ENCODE measurements at places on chromosomes 13 and 19. TPM values are rescaled to one million over a fixed set of nuclear protein-coding genes. Genes with fewer than 3 reads are reported as not detected.
A peak's percentile ranks its signal among the peaks of the same experiment; 100 is the strongest.

GRCh38 chr13:25886438-25887214 is 165.2 kb downstream of the SHISA2 start:
- DNase-seq: peak; percentile 72

DNA sequence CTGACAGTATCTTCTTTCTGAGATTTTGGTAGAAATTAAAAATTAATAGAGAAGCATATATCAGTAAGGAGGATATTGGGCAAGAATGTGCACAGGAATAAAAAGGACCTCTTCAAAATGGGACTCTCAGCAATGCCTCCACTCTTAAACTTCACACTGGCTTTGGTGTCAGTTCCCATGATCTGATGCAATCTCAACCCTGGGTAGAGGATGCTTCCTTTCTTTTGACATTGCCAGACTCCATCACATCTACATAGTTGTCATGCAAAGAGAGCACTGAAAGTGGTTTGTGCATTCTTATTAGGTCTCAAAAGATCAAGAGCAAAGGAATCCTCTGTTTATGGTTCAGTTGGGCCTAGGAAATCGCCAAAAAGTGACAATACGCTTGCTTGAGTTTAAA is 26.3 kb downstream of the STARD13 start:
- no peak for DNase-seq

Gene TMEM238
- 1.2 TPM for total RNA-seq

DNA sequence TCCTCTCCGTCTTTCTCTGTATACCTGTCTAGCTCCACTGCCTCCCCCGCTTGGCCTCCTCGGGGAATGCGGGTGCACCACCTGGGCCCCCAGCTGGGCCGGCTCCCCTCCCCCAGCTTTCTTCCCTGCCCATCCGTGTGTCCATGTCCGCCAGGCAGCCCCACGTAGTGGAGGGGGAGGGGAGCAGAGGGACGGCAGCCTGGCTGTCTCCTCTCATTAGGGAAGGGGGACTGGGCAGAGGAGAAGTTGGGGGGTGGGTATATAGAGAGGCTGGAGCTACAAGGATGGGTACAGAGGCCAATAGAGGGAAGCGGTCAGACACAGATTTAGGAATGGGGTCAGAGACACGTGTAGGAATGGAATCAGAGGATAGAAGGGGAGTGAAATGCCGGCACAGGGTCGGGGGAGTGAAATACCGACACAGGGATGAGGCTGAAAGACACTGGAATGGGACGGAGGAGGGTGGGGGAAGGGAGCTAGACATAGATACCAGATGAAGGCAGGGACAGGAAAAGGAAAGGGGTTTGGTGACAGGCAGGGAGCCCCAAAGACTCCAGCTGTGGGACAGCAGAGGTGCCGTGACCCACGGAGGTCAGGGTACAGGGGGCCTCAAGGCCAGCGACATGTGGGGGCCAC is 2.8 kb downstream of the NECTIN2 start:
- DNase-seq: no peak

Gene KASH5
- not detected for total RNA-seq

DNA sequence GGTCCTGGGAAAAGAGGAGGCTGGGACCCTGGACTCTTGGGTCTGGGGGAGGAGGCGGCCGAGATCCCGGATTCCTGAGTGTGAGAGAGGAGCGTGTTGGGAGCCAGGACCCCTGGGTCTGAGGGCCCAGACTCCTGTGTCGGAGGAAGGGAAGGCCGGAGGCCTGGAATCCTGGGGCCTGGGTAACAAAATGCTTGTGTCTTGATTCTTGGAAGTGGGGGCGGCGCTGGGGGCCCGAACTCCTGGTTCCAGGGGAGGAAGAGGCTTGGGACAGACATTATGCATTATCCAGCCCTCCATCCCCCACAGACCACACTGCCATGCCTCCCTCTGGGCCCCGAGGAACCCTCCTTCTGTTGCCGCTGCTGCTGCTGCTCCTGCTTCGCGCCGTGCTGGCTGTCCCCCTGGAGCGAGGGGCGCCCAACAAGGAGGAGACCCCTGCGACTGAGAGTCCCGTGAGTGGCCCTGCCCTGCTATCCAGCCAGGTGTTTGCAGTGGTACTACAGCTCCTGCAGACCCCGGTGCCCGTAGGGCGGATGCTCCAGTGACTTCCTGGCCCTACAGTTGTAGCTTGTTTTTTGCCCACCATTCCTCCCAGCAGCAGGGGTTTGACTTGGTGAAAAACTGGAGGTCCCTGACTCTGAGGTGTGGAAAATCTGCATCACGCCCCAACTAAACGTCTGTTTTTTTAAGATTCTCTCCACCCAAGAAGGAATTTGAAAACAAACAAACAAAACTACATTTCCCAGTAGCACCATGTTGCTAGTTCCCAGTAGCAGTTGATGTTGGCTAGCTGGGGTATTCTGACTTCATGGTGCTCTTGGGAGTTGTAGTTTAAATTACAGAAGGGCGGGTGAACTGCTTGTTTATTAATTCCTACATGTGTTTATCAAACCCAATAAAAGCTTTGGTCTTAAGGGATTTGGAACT is 630 bp downstream of the NUCB1 start:
- DNase-seq: no peak

- no peak for DNase-seq
Measured at GRCh38 chr19:34577531-34578101, 96.1 kb downstream of the WTIP start.

DNA sequence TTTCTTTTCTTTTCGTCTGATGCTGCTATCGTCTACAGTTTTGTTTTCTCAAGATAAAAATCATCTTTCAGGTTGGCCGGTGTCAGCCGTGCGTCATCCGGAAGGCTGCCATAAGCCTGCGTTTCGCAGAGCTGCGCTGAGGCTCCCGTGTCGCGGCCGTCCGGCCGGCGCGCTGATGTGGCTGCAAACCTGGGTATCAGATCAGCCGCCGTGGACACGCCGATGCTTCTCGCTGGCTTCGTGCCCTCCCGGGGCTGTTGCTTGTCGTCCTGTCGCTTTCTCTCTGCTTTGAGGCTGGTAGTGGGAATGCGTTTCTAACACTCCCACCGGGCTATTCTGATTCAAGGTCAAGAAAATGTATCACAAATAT is 45.9 kb upstream of the TFDP1 start:
- DNase-seq: no peak

Gene INSL3
- not detected for total RNA-seq

DNA sequence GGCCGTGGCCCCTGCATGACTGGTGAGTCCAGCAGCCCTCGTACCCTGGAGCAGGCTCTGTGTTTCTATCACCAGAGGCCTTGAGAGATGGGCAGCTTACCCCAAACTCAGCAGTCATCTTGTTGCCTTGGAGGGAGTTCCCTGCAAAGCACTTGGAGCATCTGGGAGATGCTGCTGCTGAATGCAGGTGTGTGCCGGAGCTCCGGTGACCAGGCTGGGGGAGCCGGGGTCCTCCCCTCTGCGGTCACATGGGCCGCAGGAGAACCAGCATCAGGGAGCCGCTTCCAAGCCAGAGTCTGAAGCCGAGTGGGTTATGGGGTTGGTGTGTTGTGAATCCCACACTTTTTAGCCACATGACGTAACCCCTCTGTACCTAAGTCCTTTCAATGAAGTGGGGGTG is 82.8 kb downstream of the TEX29 start:
- DNase-seq: no peak

- DNase-seq: no peak
Measured at GRCh38 chr13:113897966-113898365, 34.1 kb upstream of the GAS6 start.

Gene GATAD2A
- total RNA-seq: 62.1 TPM

Gene DACH1
- not detected for total RNA-seq

Gene PPP2R1A
- 301 TPM for total RNA-seq

- no peak for DNase-seq
Measured at GRCh38 chr19:47404334-47405196, 14.8 kb downstream of the MEIS3 start.

Gene DLL3
- not detected for total RNA-seq

Gene GPR108
- 62.3 TPM for total RNA-seq

DNA sequence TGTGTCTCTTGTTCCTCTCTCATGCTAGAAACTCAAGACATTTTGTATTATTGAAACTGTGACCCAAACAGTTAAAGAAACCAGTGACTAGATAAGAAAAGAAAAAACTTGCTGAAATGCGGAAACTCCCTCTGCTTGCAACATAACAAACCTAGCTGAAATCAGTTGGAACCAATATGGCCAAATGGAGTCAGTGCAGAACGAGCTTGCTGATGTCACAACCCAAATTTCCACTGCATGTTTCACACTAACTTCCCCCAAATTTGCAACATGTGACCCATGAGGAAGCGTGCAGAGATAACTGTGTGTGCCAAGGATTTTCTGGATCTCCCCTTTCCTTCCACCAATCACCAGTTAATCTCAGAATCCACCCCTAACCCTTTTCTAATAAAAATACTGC is 208.0 kb downstream of the DLEU7 start:
- no peak for DNase-seq

GRCh38 chr13:46106839-46107371 is 2.1 kb upstream of the CPB2 start:
- DNase-seq: no peak

Gene IQCN
- total RNA-seq: 0.69 TPM

Gene SIGLEC10
- not detected for total RNA-seq

DNA sequence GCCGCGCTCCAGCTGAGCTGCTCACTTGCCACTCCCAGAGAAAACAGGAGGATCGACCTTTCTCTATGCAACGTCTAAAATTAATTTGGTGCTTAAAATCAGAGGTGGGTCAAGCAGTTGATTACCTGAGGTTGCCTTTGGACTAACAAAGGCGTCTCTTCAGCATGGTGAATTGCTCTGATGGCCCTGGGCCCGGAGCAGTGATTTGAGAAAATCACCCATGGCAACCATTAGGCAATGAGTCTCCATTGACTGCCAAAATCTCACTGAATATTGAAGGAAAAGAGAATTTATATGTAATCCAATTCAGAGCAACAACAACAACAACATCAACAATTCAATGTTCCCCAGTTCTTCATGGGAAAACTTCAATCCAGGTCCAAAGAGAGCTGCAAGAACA is 61.8 kb downstream of the IRS2 start:
- DNase-seq: no peak

DNA sequence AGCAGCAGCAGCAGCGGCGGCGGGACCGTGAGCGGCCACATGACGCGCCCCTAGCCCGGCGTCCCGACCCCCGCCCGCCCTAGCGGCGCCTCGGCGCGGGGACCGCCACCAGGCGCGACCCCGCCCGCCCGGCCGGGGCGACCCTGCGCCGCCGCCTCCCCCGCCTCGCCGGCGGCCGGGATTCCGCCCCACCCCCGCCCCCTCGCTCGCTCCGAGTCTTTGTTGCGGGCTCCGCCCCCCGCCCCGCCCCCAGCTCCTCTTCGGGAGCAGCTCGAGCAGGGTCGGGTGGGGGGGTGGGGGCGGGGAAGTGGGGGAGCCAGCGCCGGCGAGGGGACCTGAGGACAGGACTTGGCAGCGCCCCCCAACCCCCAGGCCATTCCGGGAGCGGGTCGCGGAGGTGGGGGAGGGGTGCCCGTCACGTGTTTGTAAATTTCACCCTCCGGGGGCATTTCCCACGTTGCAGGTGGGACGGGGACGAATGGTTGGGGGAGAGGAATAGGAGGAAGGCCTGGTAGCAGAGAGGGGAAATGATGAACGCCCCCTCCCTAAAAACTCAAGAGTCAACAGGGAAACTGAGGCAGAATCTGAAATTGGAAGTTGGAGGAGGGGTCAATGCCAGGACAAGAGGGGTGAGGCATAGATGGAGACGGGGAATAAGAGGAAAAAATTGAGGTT is at the start of gene OLFM2:
Gene OLFM2 (minus strand): TSS at position 190 of the 675 bp plus-strand sequence. CDS start 149 bp downstream, at position 41.
- no peak for DNase-seq

GRCh38 chr13:46896341-46897137 is at the start of gene HTR2A:
Gene HTR2A (minus strand): TSS chr13:46897053. CDS start chr13:46895906, 1,147 bp downstream.
- DNase-seq: no peak

Gene OR7D2
- total RNA-seq: not detected

DNA sequence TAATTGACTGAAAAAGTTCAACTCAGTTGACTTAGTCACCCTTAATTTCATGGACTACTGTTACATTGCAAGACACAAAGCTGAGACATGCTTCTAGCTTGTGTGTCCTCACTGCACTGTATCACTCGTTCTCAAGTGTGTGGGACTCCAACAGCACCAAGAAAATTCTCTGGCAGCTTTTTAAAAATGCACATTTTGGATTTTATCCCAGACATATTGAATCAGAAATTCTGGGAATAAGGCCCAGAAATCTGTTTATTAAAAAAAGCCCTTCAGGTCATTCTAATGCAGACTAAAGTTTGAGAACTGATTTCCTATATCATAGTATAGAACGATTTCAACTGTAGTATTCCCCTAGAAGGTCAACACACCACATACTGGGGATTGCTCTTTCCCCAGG is 1485.3 kb downstream of the PCDH9 start:
- DNase-seq: no peak

Gene KIR2DL1
- not detected for total RNA-seq

DNA sequence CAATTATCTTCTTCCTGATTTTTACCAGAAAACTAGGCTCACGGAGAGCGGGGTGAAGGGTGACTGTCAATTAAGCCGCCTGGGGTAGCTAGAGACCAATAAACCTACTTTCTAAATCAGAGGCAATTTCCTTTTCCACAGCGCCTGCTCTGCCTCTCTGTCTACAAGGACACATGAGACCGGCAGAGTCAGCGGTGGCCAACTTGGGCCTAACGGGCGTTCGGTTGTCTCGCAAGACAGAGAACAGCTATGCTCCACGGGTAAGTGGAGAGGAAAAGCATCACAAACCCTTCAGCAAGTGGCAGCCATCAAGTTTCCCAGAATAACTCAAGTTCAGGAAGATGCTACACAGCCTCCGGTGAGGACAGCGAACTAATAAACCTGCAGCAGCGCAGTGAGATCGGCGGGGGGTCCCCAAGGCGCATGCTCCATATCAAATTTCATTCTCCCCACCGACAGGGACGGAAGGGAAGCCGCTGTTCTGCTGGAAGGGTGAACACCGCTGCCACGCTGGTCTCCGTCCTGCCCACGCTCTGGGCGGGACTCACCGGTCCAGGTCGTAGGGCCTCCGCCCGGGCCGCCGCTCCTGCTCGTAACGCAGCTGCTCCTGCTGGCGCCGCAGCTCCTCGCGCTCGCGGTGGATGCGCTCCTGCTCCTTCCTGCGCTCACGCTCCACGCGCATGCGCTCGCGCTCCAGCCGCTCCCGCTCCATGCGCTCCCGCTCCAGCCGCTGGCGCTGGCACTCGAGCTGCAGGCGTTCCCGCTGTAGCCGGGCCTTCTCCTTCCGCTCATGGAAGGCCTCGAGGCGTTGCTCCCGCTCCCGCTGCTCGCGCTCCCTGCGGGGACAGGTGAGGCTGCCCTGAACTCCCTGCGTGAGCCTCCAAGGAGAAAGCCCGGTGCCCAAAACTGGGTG is 25.8 kb upstream of the TINCR start:
- no peak for DNase-seq

Gene ZDHHC20
- 103 TPM for total RNA-seq

- peak; percentile 26 for DNase-seq
Measured at GRCh38 chr13:27183561-27184147, 12.0 kb upstream of the USP12 start.

Gene GZMM
- not detected for total RNA-seq

- DNase-seq: no peak
Measured at GRCh38 chr19:16585094-16585801, 13.0 kb upstream of the SLC35E1 start.

Gene ERICH4
- not detected for total RNA-seq

GRCh38 chr13:103190841-103191240 is 124.6 kb upstream of the SLC10A2 start:
- DNase-seq: no peak
